Activated T-cell treated with anti-CD3 and anti-CD28 coated beads, Interleukin-2, amount 50 U/mL, for 72 hours (primary cell): ENCODE measurements at places on chromosomes 13 and 19. TPM values are rescaled to one million over a fixed set of nuclear protein-coding genes. Genes with fewer than 3 reads are reported as not detected.

Gene TNFSF9
- total RNA-seq = 6.3 TPM

Gene ZNF90
- total RNA-seq = 26.8 TPM

Gene KLC3
- total RNA-seq = 0.42 TPM

Gene SYNE4
- total RNA-seq = 3.3 TPM

Gene MYADM
- total RNA-seq = 43.5 TPM

Gene KLK4
- not detected for total RNA-seq

Gene DLEU7
- total RNA-seq = not detected

Gene FPR1
- total RNA-seq = not detected

Gene ZSCAN22
- total RNA-seq = 5.0 TPM

Gene ZNF446
- 8.5 TPM for total RNA-seq

DNA sequence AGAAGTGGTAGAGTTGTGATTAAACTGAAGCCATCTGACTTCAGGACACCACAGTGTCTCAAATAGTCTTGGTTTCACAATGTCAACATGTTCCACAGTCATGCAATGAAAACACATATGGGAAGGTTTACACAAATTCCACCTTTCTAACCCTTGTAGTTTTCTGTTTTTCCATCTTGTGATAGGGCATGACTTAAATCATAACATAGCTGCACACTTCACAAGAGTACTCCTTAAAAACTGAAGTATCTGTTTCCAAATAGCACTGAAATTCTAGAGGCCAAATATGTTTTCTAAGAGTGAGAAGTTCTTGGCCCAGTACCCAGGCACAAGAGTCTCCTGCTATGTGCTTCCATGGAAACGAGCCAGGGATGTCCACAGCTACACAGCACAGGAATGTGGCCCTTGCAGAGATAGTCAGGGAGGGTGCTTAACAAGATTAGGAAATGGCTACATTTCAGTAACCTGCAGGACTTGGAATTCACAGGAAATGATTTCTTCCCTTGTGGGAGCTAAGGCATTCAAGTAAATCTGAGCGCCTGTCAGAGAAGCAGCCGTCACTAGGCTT is 269.1 kb downstream of the NDFIP2 start:
- no peak for DNase-seq

DNA sequence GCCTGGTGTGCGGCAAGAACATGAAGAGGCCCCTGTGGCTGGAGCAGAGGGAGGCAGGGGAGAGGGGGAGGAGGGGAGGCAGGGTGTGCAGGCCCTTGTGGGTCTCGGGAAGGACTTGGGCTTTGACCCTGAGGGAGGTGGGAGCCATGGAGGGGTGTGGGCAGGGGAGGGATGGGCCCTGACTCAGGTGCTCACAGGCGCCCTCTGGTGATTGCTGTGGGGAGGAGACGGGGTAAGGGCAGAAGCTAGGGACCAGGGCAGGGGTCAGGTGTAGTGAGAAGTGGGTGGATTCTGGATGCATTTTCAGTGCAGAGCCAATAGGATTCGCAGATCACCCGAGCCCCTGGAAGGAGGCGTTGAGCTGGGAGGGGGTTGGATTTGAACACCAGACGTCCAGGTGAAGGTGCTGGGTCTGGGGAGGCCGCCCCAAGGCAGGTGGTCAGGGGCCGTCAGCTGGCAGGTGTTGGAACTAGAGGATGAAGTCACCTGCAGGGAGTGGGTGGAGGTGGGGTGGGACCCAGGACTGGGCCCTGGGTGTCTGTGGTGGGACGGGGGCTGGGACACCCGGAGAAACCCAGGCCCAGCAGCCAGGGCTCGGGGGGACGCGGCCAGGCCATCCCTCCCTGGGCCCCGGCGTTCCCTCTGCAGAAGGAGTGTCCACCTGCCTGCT is 185.4 kb downstream of the KDM4B start:
- peak; percentile 57 for DNase-seq

GRCh38 chr19:10818301-10819123 is 17.5 kb downstream of the TMED1 start:
- no peak for DNase-seq

GRCh38 chr19:33375837-33376159 is 2.3 kb downstream of the CEBPG start:
- no peak for DNase-seq

GRCh38 chr13:23811366-23812062 is 77.7 kb downstream of the MIPEP start:
- DNase-seq = no peak

GRCh38 chr19:52331757-52332156 is 4.3 kb upstream of the ZNF610 start:
- no peak for DNase-seq

- no peak for DNase-seq
Observed at GRCh38 chr19:46608178-46608577, 7.0 kb downstream of the CALM3 start.

DNA sequence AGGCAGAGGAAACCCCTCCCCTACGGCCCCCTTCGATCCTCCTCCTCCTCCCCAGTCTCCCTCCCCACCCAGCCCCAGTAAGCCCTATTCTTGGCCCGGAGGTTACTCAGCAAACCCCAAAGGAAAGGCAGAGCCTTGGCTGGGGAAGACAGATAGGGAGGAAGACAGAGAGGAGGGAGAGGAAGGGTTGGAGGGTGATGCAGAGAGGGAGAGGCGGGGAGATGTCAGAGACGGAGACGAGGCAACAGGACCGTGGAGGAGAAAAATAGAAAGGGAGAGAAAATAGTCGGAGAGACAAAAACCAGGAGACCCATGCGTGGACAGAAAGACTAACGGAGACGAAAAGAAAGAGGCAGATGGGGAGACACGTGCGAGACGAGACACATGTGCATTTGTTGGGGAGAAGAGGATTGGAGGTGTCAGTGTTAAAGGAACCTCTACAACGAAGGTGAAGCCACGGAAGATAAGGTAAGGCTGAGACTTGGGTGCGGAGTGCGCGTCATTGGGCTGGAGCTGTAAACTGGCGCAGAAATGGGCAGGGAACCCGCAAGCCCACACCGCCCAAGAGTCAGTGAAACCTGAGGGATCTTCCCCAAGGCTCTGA is 2.9 kb downstream of the TGFB1 start:
- DNase-seq = no peak

- no peak for DNase-seq
Observed at GRCh38 chr13:47687577-47687976, 313.5 kb downstream of the SUCLA2 start.

GRCh38 chr13:42109957-42110356 is 61.5 kb downstream of the DGKH start:
- DNase-seq = no peak

- no peak for DNase-seq
Observed at GRCh38 chr13:43831088-43831487, 44.3 kb upstream of the ENOX1 start.

GRCh38 chr19:48862827-48863226 is 5.6 kb downstream of the PLEKHA4 start:
- no peak for DNase-seq

DNA sequence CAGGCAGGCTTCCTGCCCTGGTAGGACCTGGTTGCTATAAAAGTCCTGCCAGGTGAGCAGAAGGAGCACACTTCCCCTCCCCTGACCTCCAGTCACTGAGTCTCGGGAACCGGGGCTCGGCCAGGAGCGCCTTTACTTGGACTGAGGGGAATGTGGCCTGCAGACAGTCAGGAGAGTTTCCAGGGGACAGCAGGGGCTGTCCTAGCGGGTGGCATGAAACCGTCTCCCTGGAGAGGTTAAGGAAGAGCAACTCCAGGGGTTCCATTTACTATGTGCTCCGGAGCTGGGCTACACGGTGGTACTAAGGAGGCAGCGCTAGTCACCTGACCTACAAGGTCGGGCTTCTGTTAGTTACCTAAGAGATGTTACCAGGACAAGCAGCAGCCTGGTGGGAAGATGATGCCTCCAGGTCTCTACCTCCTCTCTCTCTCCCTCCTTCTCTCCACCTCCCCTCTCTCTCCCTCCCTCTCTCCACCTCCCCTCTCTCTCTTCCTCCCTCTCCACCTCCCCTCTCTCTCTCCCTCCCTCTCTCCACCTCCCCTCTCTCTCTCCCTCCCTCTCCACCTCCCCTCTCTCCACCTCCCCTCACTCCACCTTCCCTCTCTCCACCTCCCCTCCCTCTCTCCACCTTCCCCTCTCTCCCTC is 4.1 kb upstream of the CNOT3 start:
- no peak for DNase-seq

DNA sequence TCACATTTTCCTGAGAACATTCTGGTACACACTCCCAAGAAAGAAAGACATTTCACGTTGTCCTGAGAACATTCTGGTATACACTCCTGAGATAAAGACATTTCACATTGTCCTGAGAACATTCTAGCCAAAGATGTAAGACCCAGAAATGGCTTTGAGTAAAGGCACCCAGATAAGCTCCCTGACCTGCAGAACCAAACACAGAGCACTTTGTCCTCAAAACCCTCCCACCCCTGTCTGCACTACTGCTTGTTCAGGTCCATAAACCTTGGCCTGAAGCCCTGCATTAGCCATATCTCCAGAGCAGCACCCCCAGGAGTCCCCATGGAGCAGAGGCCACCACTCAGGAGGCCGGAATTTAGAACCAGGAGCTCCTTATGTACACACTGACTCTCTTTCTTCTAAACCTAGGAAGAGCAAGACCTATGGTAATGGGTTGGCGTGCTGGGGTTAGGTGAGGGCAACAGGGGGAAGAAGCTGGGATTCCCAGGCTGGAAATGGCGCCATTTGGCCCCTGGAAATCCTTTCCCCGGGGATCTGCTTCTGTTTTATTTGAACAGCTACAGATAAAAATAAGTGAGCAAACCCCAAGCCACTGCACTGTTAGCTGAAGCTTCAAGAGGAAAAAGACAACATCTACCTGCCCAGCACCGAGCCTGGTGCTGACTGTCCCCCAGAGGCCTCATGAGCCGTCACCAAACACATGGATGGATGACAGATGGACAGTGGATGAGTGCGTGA is 13.7 kb downstream of the GAS6 start:
- DNase-seq = no peak

DNA sequence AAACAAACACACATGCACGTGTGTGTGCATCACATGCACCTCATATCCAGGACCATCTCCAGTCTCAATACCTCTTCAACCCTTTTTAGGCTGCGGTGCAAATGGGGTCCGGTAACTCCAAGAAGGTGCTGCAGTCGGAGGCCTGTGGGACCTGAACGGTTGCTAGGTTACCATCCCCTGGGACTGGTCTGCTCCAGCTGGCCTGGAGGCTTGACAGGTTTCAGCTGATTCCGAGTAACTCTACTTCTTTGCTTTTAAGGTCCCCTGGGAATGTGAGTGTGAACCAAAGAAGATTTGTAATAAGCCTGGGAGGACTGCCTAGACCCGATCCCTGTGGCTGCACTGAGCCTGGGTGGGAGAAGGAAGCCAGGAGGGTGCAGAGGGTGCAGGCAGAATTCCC is 117.5 kb downstream of the CCNA1 start:
- DNase-seq = no peak

- no peak for DNase-seq
Observed at GRCh38 chr19:48569814-48570213, 17.8 kb downstream of the SULT2B1 start.

- DNase-seq = no peak
Observed at GRCh38 chr13:50577806-50578205, 265.7 kb downstream of the DLEU7 start.

GRCh38 chr19:32611161-32611560 is 30.2 kb downstream of the PDCD5 start:
- DNase-seq = no peak

- DNase-seq = no peak
Observed at GRCh38 chr19:3397266-3398022, 31.1 kb downstream of the NFIC start.

DNA sequence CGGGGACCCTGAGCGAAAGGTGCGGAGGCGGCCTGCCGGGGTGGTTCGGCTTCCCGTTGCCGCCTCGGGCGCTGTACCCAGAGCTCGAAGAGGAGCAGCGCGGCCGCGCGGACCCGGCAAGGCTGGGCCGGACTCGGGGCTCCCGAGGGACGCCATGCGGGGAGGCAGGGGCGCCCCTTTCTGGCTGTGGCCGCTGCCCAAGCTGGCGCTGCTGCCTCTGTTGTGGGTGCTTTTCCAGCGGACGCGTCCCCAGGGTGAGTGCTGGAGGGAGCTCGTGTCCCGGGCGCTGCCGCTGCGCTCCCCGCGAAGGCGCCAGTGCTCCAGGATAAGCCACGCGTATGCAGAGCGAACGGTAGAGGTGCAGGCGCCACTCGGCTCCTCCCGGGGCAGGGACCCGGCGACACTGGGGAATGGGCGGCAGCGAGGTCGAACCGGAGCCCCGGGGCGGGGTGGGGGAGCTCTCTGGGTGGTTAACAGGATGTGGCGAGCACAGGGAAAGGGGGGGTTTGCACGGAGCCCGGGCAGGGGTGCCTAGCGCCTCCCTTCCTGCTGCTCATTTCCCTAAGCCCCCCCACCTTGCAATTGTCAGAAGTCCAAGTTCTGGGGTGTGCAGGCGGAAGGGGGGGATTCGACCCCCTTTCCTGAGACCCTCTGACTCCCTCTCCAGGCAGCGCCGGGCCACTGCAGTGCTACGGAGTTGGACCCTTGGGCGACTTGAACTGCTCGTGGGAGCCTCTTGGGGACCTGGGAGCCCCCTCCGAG is at the start of gene IL27RA:
Gene IL27RA, plus strand, starts transcription at position 44 of the 762 bp plus-strand sequence. Its CDS starts 111 bp downstream, at position 155.
- DNase-seq = peak; percentile 79

DNA sequence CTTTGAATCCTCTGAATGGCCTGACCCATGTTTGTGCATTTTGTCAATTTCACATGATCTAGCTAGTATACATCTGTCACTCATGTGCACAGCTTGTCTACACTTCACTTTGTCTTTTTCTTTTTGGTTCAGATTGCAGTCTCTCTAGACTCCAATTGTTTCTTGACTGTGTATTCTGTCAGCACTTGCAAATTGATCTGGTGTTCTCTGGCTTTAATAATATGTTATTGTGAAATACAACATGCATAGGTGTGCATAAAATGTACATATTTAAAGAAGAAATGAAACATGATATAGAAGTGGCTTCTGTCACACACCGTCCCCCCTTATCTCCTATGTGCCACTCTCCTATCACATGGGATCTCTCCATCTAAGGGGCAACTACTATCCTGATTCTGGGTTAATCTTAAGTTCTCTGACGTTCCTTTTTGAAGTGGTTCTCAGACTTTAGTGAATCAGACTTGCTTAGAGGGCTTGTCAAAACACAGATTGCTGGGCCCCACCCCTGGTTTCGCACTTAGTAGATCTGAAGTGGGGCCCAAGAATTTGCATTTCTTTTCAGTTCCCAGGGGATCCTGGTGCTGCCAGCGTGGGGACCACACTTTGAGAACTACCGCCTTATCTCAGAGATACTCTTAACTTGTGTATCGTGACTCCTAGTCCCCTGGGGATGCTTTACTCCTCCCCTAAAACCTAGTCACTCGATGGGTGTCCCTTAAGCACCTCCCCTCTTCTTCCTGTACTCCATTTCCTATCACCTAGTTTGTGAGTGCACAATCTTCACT is 5.8 kb downstream of the KRTDAP start:
- DNase-seq = peak; percentile 16

- no peak for DNase-seq
Observed at GRCh38 chr13:111893071-111893606, 173.8 kb upstream of the SOX1 start.

- DNase-seq = no peak
Observed at GRCh38 chr13:21897161-21897560, 226.3 kb downstream of the FGF9 start.
